ENCODE measurements at places on chromosomes 11 and 22.

GRCh38 chr11:121554552-121554951 lies 101.8 kb upstream of the SORL1-AS1 start:
- no peak for DNase-seq

- no peak for DNase-seq
Measured at GRCh38 chr11:62461740-62462507, 43.1 kb downstream of the SCGB1A1 start.

DNA sequence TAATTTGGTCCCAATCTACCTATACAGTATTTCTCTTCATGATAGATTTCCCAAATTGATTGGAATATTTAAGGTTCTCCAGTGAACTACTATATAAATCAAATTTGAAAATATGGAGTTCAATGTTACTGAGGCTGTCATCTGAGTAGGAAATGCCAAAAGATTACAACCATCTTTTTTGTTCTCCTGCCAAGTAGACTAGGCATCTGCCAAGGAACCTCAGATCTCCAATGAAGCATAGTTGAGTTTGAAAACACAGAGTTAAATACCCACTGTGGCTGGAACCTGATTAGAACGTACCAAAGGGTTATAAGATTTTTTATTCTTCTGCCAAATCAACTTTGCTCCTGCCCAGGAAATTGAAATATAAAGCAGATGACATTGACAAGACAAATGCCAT lies 330.9 kb downstream of the CNTN5 start:
- peak; percentile 39 for DNase-seq

- DNase-seq = no peak
Measured at GRCh38 chr11:74777877-74778276, 29.2 kb downstream of the RNF169 start.

DNA sequence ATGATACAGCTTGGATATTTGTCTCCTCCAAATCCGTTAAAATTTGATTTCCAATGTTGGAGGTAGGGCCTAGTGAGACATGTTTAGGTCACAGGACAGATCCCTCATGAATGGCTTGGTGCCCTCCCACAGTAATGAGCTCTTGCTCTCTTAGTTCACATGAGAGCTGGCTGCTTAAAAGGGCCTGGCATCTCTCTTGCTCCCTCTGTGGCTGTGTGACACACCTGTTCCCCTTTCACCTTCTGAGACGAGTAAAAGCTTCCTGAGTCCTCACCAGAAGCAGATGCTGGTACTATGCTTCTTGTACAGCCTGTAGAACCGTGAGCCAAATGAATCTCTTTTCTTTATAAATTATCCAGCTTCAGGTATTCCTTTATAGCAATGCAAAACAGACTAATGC lies 3.5 kb downstream of the VPS37C start:
- no peak for DNase-seq

DNA sequence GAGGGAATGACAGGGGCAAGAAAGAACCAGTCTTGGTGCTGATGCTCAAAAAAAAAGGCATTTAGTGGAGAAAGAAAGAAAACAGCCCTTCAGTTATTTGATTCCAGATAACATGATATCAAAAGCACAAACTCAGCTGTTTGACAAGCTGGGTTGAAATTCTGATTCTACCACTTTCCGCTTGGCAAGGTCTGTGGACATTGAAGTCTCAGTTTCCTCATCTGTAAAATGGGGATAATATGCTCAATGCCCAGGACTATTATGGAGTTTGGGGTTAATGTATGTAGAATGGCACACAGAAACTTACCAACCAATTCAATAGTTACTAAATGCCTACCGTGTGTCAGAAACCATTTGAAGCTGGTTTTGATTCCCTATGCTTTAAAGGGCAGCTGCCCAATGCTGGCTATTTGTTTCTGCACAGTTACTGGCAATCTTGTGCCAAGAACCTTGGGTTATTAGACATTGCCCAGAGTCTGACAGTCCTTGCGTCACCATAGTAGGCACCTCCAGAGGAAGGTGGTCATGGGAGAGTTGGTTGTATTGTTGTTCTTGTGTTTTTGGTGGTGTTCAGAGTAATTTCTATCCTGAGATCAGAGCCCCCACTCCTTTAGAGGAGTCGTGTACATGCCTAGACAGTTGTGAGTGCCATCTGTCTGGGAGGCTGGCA lies 19.5 kb downstream of the ELF5 start:
- DNase-seq = no peak

GRCh38 chr11:99987821-99988470 lies 699.1 kb upstream of the ARHGAP42 start:
- DNase-seq = no peak

DNA sequence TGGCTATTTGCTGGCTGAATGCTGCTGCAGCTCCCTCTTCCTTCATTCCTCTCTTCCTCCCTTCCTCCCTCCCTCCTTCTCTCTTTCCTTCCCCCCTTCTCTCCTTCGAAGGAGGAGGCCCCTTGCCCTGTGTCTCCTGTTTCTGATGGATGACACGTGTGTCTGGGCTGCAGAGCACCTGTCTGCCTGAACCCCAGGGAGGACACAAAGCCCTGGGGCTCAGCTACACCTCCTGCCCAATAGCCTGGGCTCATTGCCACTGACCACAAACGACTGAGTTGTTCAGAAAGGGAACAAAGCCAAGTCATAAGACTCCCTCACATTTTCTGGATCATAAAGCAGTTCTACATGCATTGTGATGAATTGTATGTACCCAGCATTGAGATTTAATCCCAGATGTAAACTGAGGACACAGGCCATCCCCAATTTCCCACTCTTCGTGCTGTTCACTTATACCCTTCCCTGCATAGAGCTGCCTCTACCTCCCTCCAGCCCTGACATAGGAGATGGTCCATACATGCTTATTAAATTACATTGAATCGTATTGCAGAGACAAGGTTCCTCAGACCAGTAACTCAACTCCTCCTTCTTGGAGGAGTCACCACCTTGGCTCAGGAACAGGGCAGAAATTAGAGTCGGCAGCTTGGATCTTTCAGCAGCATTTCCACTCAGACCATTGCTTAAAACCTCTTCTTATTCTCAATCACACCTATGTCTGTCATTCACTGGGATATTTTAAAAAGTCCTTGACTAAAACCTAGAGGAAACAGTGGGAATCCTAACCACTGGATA lies 1.2 kb downstream of the CSRP3 start:
- DNase-seq = no peak

GRCh38 chr22:19597399-19597735 lies 73.2 kb upstream of the CLDN5 start:
- DNase-seq = no peak

GRCh38 chr22:45946805-45947600 lies 30.0 kb downstream of the WNT7B start:
- DNase-seq = peak; percentile 41

- no peak for DNase-seq
Measured at GRCh38 chr22:35274154-35274871, 17.0 kb downstream of the HMGXB4 start.

DNA sequence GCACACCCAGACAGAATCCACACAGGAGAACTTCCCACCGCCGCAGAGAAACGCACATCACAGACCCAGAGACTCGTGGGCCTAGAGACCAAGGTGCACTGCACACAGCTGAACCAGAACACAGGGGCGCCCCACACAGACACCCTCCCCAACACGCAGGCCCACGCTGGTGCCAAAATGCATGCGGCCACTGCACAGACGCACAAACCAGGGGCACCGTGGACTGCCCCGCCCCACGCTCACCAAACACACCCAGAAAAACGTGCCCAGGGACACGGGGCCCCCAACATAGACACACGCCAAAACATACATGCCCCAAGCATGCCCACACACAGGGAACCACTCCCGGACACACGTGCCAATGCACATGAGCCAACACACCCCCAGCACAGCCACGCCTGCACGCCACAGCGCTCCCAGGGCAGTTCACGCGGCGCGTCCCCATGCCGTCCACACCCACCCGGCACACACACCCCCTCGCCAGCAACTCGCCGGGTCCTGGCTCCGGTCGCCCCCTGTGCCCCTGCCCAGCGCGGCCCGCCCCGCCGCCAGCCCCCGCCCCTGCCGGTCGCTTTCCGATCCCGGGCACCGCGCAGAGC lies 7.8 kb downstream of the ELFN2 start:
- no peak for DNase-seq

- no peak for DNase-seq
Measured at GRCh38 chr22:38352436-38352835, 35.2 kb upstream of the CSNK1E start.

DNA sequence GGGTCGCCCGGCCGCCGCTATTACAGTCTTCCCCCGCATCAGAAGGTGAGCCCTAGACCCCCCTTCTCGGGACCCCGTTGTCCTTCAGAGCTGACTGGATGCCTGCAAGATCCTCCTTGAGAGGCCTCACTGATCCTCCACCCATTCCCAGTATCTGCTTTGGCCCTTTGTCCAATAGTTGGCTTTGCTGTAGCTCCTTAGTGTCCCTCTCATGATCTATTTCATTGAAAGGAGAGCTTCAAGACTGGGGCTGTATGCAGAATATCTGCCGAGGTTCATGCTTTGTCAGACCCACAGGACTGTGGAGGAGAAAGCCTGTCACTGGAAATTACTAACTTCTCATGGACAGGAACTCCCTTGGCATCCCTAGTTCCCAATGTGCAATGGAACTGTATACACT lies 499 bp downstream of the DLAT start:
- no peak for DNase-seq

DNA sequence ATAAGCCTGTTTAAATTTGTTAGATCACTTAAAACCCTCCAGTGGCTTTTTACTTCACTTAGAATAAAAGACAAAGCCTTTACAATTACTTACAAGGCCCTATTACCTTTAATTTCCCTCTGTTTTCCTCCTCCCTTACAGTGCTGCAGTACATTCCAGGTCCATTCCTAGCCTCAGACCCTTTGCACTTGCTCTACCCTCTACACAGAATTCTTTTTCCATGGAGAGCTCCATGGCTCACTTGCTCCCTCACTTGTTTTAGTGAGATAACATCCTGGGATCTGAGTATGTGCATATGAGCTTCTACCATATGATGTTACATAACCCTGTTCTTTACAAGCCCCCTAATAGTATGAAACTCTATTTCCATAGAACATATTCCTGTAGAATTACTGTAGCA lies 24.4 kb downstream of the ZNF214 start:
- DNase-seq = no peak

DNA sequence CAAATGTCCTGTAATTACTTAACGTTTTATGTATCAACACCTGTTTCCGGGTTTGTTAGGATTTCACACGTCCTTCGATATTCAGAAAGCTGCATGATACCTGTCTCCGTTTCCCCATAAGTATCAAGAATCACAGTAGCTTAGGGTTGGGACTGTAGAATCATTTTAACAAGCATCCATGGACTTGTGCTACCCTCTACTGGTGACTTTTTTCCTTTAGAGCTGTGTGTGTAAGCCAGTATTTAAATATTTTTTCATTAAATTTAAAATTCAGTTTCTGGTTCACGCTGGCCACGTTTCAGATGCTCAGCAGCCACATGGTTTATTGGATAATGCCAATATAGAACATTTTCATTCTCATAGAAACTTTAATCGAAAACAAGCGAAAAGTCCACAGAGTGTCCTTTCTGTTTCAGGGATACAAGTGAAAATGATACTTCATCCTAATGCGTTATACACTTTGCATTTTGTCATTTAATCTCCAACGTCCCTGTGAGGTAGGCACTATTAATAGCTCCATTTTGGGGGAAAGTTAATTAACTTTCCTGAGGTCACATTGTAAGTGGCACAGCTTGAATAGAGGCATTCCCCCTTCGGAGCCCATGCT lies 61.5 kb upstream of the SLC25A18 start:
- peak; percentile 19 for DNase-seq

- DNase-seq = no peak
Measured at GRCh38 chr11:64107303-64107702, 58.6 kb downstream of the MACROD1 start.

DNA sequence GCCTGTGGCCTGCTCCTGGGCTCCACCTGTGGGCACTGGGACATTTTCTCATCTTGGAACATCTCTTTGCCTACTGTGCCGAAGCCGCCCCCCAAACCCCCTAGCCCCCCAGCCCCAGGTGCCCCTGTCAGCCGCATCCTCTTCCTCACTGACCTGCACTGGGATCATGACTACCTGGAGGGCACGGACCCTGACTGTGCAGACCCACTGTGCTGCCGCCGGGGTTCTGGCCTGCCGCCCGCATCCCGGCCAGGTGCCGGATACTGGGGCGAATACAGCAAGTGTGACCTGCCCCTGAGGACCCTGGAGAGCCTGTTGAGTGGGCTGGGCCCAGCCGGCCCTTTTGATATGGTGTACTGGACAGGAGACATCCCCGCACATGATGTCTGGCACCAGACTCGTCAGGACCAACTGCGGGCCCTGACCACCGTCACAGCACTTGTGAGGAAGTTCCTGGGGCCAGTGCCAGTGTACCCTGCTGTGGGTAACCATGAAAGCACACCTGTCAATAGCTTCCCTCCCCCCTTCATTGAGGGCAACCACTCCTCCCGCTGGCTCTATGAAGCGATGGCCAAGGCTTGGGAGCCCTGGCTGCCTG lies 1.4 kb downstream of the SMPD1 start:
- DNase-seq = no peak

DNA sequence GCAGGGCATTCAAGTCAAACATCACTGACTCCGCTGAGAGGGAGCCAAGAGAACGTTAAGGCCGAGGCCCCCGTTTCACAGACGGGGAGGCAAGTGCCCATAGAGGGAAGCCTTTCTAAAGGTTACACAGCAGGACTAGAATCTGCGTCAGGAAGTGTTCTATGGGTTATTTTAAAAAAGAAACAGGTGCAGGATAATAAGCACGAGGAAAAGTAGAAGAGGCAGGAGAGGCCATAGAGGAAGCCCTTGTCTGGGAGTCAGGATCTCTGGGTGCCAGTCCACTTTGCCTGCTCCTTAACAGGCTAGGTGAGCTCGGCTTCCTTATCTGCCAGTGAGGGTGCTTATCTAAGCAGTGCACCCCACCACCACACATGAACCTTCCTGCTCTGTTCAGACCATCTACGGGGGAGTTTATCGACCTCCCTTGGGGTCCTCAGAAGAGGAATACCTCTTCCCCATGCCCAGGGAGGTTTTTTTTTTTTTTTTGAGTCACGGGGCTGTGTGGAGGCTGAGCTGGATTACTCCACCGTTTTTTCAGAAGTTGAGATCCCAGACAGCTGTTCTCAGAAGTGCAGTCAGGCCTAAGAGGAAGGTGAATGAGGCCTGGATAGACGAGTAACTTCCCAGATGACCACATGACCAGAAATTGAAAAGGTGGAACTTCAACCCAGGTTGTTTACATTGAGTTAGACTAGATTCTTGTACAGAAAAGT lies 1.2 kb upstream of the FCHSD2 start:
- no peak for DNase-seq

DNA sequence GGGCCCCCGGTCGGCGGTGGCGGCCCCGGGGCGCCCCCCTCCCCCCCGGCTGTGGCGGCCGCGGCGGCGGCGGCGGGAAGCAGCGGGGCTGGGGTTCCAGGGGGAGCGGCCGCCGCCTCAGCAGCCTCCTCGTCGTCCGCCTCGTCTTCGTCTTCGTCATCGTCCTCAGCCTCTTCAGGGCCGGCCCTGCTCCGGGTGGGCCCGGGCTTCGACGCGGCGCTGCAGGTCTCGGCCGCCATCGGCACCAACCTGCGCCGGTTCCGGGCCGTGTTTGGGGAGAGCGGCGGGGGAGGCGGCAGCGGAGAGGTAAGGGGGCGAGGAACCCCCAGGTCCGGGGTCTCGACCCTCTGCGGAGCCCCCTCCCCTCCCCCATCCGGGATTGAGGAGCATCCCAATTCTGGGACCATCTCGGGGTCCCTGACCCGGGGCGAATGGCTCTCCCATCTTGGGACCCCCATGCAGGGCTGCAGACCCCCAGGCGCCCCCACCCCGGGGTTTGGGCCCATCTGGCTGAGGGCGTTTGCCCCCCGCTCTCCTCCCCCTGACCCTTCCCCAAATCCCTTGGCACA lies 431 bp downstream of the KMT2A start:
- no peak for DNase-seq

Measured in DMS 273 treated with DMSO at 0.1 percent for 48 hours (cell line).